ENCODE measurements at places on chromosomes 1 and 21. TPM values are rescaled to one million over a fixed set of nuclear protein-coding genes. Genes with fewer than 3 reads are reported as not detected.

Gene HSD3B2
- total RNA-seq: not detected

Gene SHISAL2A
- total RNA-seq: not detected

Gene ADAMTS4
- under 0.01 TPM for total RNA-seq

Gene SPATA46
- not detected for total RNA-seq

Gene LCE3D
- total RNA-seq: 35.9 TPM

Gene CD48
- total RNA-seq: not detected

Gene FMO2
- total RNA-seq: 0.07 TPM

Gene CD1E
- not detected for total RNA-seq

Gene S100A14
- total RNA-seq: 881 TPM

Gene FOXO6
- 0.14 TPM for total RNA-seq

Gene GJB5
- 54.4 TPM for total RNA-seq

Gene TNN
- not detected for total RNA-seq

Gene RBM15
- 49.9 TPM for total RNA-seq

Gene ERVH48-1
- not detected for total RNA-seq

Gene RIPPLY3
- under 0.01 TPM for total RNA-seq
